ENCODE measurements at places on chromosomes 7 and 10.

DNA sequence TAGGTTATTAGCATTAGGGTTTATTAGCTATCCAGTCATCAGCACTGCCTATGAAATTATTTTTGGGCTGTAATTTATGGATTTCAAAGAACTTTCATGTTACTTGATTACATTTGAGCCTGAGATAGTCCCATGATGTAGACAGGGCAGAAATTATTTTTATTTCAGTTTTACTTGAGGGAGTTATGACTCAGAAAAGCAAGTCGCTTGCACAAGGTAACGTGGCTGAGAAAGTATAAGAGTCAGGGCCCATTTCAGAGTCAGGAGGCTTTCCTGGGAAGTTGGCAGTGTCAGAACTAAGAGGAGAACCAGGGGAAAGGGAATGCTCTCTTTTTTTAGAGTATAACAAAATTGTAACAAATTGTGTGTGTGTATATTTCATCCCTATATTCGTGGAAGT is 16.5 kb downstream of the GATA3 start:
- no peak for DNase-seq

DNA sequence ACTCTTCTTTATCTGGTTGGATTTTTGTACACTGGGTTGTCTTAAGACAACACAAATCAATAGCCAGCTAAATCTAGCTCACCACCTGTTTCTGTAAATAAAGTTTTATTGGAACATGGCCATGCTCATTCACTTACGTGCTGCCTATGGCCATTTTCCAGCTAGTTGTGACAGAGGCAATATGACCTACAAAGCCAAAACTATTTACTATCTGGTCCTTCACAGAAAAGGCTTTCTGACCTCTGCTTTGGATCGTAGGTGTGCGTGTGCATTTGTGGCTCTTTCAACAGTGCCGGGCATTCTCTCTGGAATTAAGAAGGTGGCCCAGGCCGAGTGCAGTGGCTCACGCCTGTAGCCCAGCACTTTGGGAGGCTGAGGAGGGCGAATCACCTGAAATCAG is 45.5 kb downstream of the NRAP start:
- no peak for DNase-seq

- DNase-seq, result no peak
These were observed 32.7 kb upstream of the HHEX start for GRCh38 chr10:92657024-92657423.

DNA sequence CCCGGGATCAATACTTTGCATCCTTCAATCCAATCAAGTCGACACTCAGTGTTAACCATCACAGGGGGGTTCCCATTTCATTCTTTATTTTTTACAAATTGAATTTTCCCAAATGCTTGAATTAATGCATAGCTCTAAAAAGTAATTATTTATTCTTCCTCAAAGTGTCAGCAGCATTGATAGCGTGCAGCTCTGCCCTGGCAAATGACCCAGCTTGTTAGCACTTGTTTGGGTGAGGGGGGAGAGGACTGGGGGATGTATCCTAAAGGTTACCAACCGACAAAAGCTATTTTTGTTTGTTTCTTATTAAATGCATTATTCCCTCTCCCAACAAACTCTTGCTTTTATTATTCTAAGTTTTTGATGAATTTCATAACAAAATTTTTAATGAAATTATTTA is 27.0 kb upstream of the ELMO1 start:
- no peak for DNase-seq

- no peak for DNase-seq
These were observed 375.0 kb upstream of the FZD8 start for GRCh38 chr10:36017137-36017536.

GRCh38 chr7:85030893-85031292 is 156.0 kb downstream of the SEMA3D start:
- DNase-seq, result peak; percentile 69

- no peak for DNase-seq
These were observed 43.0 kb downstream of the CH25H start for GRCh38 chr10:89164080-89164479.

DNA sequence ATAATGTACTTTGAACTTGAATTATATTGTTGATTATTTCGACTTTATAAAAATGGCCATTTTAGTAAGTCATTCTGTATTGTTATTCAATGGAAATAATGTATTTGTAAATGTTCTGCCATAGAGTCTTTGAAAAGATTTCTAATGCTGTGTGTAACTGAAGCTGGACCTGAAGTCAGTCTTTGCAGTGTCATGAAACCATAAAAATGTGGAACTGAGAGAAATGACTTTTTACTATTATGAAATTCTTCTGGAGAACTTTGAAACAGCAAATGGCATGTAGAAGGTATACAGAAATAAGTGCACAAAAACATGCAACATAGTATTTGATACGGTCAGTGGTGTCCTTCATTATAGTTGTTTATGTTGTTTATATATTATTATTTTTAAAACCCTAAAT is 59.7 kb upstream of the ADRA2A start:
- DNase-seq, result no peak

DNA sequence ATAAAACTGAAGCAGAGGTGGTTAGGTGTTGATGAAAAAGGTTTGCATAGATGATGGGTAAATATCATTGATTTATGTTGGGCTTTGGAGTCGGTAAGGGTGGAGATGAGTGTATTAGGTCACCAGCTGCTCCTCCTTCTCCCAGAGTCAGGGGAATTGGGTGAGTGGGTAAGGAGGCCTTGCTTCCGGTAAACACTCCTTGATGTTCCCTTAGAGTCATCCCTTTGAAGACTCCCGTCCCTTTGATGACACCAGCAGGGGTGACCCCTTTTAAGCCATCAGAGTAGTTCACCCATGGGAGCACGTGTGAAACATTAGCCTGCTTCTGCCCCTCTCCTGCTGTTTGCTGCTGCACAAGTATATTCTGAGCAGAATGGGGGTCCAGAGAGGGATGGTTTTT is 92.2 kb upstream of the DKK1 start:
- no peak for DNase-seq

- no peak for DNase-seq
These were observed 69.8 kb downstream of the MAD1L1 start for GRCh38 chr7:2162959-2163358.

GRCh38 chr7:66740302-66740979 is at the start of gene RABGEF1:
Gene RABGEF1, plus strand, starts transcription at chr7:66740733. Its CDS starts 31,167 bp downstream, at chr7:66771900.
- peak; percentile 96 for DNase-seq

- DNase-seq, result peak; percentile 82
These were observed 23.1 kb downstream of the ZCCHC24 start for GRCh38 chr10:79422178-79422892.

DNA sequence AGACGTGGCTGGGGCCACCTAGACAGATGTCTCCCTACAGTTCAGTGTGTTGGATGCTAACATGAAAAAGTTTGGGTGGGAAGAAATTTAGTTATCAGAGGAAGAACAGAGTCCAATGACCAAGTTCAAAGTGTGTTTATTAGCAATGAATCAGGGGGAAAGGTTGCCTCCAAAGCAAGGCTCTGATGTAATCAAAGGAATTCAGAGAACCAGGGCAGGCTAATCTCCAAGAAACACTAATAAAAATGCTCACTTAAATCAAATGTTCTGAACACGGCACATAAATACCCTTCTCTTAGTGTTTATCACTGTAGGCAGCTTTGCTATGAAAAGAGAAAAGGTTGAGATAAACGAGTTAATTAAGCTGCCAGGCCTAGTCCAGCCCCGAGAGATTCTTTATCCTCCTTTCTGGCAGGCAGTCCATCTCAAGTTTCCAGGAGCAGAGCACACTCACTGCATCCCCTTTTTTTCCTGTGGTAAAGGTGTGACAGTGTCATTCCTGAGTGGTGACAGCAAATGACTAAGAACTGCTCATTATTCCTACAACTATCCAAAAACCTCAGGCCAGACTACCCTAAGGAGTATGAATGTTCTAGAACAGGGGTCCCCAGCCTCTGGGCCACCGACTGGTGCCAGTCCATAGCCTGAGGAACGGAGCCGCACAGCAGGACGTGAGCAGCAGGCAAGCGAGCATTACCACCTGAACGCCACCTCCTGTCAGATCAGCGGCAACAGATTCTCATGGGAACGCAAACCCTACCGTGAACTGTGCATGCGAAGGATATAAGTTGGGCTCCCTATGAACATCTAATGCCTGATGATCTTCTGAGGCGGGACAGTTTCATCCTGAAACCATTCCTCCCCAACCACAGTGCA is 66.9 kb upstream of the FHIP2A start:
- DNase-seq, result no peak

- DNase-seq, result no peak
These were observed 114.7 kb downstream of the ETV1 start for GRCh38 chr7:13874783-13875182.

GRCh38 chr7:151814400-151815009 is 62.4 kb downstream of the PRKAG2 start:
- DNase-seq, result no peak

GRCh38 chr10:95444792-95445191 is 116.4 kb downstream of the SORBS1 start:
- no peak for DNase-seq

DNA sequence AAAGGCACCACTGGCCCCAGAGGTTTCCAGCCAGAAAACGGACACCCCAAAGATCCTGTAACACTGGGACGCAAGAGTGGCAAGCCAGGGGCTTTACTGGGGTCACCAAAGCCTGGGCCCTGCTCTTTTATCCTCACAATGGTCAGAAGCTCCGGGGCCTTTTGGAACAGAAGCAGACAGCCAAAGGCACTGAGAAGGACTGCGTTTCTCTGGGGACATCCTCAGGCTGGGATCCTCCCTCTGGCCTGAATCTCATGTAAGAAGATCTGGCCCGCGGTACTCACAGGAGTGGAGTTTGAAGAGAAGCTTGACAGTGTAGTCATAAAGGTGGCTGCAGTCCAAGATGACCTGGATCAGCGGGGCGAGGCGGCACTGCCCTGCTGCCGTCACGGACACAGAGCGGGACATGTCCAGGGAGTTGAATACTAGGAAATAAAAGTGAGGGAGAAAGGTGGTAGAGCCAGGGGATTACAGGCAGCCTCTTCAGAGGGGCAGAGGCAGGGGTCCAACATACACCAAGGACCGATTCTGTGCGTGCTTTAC is 81.4 kb downstream of the SPDYE5 start:
- DNase-seq, result no peak

GRCh38 chr7:116610210-116610609 is 61.8 kb upstream of the MET start:
- no peak for DNase-seq

- DNase-seq, result no peak
These were observed 2.4 kb upstream of the UNC5B start for GRCh38 chr10:71209731-71210541.

GRCh38 chr7:112036071-112036470 is 170.1 kb downstream of the DOCK4 start:
- no peak for DNase-seq

GRCh38 chr10:69815104-69815503 is 13.4 kb downstream of the COL13A1 start:
- DNase-seq, result no peak

DNA sequence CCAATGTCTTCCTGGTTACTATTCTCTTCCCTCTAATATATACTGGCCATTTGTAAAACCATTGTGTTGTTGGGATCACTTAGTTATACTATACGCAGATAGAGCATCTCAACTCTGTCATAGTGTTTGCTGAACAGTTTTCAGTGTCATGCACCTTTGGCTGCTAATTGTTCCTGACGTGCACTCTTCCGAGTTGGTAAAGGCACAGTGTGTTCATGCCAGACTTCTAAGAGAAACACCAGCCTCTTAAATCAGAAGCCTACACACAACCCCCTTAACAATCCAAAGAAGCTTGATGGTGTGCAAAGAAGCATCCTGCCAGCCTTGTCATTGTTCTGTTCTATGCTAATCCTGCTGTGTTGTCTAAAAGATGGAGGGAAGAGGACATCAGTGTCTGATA is 131.1 kb downstream of the MAPK8 start:
- no peak for DNase-seq

GRCh38 chr7:33511778-33512177 is 382.4 kb downstream of the BBS9 start:
- no peak for DNase-seq

DNA sequence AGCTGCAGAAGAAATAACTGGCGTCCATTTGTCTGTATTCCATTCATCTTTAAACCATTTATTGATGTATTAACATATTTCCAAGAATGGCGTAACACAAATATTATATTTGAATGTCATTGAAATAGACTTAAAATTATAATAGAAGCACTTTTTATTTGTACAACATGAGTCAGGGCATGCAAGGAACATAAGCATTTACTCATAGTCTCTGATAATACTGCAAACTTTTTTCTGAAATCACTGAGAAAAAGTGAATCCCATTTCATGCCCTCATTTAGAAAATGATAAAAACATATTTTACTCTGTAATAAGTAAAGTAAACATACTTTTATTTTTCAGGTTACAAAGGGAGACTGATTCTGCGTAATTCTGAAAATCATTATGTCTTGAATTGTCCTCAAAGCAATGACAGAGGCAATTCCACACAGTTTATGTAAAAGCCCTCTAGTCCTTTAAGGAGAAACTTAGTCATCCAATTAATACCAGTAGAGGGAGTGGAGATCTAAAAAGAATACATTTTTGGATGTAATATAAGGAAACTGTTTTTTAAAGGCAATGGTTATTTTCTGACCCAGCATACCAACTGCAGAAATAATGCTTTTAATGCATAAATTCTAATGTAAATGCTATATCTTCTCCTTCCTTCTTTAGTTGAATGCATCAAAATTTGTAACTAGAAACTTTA is 58.1 kb downstream of the AGMO start:
- no peak for DNase-seq

DNA sequence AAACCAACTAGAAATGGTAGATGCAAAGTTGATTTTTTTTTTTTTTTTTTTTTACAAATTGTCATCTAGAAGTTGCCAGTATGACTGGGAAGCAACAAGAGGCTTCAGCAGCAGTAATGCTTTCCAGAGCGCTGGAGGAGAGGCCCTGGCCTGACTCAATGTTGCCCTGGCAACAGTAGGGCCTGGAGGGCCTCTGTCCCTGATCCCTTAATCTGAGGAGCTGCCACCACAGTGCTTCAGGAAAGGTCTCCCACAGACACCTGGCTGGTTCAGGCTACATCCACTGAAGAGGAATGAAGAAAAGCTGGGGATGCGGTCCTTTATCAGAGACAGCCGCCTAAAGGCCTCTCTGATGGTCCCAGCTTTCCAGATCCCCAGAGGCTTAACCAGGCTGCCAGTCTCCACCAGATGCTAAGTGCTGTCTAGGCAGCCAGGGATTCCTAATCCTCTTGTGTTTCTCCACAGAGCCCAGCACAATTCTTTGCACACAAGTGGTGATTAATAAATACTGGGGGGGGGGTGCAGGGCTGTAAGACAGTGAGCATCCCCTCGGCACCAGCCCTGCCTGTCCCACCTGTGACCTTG is 33.7 kb downstream of the ZNF777 start:
- no peak for DNase-seq

DNA sequence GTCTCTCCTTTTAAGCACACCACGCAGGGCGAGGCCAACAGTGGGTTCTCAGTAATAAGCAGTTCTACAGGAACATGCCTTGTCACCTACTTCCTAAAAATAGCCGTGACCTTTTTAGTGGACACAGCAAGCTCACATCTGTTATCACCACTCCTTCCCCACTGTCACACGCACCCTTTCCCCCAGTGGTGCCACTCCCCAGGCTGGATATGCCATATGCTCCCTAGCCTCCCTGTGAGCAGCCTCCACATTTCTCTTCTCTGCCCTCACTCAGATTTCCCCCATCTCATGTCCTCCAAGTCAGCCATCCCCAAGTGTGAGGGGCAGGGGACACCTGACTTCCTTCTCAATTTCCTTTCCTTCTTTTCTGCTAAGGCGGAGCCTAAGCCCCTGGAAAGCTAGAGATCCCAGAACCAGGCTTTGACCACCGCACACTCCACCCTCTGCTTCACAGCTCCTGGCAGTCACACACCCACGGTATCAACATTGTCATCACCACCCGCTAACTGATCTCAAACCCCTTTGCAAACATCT is 3.7 kb downstream of the ANXA11 start:
- DNase-seq, result no peak

- no peak for DNase-seq
These were observed 383.1 kb upstream of the STEAP1 start for GRCh38 chr7:89771003-89771636.

All from skin of body (tissue), 3 donors.